Motor neuron (in vitro differentiated cells): ENCODE measurements at places on chromosomes 12 and 14.

GRCh38 chr14:71267007-71267513 is 359.8 kb downstream of the PCNX1 start:
- ATAC-seq, result no peak

DNA sequence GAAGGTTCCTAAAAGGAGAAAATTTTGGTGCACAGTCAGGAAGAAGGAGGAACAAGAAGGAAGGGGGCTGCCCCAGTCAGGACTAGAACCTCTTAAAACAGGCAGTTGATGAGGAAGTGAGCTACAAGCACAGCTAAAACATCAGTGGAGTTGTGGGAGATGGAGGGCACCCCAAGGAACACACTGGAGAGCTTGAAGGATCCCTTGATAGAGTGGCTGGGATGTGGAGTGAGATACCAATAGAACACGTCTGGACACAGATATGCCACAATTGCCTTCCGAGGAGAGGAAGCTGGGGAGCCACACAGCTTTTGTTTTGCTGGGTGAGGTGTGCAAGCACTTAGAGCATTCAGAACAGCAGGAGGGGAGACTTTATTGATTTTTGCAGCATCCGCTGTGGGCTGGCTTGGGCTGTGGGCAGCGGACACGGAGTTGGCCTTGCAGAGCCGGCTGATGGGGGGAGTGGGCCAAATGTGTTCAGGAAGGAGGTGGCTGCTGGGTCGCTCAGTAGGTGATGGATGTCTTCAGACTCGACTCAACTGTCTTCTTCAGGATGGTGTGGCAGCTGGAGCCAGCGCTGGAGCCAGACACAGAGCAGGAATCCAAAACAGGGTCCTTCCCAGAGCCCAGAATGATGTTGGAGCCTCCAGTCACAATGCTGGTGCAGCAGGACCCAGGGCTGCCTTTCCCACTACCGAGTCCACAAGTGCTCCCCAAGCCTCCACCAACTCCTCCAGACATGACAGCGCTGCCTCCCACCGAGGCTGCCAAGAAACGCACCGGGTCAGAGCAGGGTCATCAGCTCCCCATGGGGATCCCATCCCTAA is 4.7 kb upstream of the KRT79 start:
- no peak for ATAC-seq

- ATAC-seq, result no peak
Observed at GRCh38 chr12:8554451-8555195, 13.9 kb upstream of the CLEC4E start.

GRCh38 chr12:116433249-116433648 is 125.9 kb upstream of the MAP1LC3B2 start:
- ATAC-seq, result no peak

- ATAC-seq, result no peak
Observed at GRCh38 chr12:92602930-92603623, 99.7 kb upstream of the PLEKHG7 start.

GRCh38 chr12:14395074-14395778 is 29.7 kb downstream of the ATF7IP start:
- no peak for ATAC-seq

DNA sequence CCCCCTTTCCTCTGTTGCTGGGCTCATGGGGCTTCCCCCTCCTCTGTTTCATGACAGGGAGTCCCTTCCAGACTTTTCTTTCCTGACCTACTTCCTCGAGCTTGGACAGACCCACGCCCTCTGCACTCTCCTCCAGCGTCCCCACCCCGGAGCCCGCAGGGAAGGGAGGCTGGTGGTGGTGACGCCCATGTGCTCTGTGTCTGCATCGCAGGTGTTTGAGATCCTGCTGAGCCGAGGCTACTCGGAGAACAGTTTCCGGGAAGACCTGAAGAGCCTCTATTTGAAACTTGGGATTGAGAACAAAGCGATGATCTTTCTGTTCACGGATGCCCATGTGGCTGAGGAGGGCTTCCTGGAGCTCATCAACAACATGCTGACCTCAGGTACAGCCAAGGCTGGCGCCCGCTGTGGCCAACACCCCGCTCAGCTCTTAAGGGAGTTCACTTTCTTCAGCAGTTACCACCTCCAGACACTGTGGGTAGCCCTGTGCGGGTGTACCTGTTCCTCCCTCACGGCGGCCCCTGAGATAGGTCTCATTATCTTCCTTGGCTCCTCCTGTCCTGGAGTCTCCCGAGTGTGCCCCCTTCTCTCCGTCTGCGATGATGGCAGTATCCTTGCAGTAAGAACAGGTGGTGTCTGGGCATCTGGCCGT is 85.6 kb downstream of the CCDC92 start:
- no peak for ATAC-seq

- no peak for ATAC-seq
Observed at GRCh38 chr14:89406941-89407340, 10.1 kb downstream of the FOXN3 start.

DNA sequence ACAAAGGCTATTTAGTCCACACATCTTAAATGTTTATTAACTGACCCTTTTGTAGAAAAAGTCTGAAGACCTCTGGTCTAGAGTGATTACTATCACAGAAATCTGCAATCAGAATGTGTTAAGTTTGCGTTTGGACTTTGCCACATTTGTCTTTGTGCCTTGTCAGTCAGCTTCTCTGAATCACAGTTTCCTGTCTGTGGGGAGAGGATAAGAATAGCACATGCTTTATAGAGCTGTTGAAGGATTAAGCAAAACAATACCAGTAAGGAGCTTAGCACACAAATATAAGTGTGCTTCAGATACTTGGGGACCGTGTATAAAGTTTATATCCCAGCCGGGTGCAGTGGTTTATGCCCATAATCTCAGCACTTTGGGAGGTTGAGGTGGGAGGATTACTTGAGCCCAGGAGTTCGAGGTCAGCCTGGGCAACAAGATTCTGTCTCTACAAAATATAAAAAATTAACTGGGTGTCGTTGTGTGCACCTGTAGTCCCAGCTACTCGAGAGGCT is 63.0 kb upstream of the BTG1 start:
- peak; percentile 3 for ATAC-seq

DNA sequence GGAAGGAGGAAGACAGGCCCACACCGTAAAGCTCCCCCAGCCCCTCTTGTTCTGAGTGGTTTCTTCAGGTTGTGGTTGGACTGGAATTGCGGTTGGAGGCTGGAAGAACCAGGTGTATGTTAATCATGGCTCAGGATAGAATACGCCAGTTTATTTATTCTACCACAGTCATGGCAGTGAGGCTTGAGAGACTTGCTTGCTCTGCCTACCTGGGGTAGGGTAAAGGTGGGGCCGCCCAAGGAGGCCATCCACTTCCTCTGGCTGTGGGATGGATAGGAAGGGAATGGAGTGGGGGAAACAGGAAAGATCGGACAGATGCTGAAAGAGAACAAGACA is 8.1 kb downstream of the SHMT2 start:
- no peak for ATAC-seq

DNA sequence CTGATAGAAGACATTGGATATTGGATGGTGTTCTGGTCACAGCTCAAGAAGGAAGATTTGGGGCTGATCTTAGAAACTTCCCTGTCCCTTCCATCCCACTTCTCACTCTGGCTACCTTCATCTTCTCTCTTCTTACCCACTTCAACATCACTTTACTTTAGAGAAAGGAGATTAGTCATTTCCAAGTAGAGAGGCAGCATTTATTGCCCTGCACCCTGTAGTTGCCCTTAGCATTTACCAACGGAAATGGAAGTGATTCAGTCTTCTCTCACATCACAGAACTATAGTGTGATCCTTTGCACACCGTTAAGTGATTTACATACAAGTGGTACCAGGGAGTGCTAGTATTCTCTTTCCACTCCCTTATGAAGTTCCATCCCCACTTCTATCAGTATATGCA is 52.4 kb downstream of the PHLDA1 start:
- ATAC-seq, result no peak

DNA sequence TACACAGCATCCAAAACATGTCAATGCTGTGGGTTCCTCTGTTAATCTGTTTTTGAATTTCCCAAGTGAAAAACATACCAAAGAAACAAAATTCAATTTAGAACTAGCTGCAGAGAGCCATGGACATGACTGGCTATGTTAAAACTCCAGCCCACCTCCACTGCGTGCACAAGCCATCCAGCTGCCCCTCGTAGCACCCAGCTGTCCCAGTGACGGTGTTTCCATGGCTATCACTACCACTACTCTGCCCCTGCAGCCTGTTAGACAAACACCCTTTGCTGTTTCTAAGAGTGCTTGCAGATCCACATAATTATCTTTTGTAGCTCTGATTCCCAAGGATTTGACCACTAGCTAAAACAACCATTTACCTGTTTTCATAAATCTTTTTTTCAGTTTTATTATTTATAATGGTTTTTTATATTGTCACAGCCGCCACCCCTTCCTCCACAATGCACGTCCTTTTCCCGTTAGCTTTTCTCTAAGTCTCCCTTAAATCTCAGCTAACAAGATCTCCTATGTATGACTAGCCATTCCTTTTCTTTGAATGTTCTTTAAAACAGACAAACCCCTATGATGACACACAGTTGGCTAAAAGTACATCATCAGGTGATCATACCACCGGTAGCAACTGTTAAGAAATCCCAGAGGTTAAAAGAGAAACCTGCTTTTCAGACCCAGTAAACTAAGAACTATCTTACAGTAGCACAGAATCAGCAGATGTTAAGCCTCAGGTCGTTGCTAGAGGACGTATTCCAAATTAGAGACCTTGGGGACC is 37.8 kb upstream of the NAA30 start:
- no peak for ATAC-seq

GRCh38 chr12:6823182-6824084 is 1.8 kb downstream of the GPR162 start:
- no peak for ATAC-seq

- no peak for ATAC-seq
Observed at GRCh38 chr14:94682061-94682516, 69.9 kb downstream of the SERPINA3 start.

DNA sequence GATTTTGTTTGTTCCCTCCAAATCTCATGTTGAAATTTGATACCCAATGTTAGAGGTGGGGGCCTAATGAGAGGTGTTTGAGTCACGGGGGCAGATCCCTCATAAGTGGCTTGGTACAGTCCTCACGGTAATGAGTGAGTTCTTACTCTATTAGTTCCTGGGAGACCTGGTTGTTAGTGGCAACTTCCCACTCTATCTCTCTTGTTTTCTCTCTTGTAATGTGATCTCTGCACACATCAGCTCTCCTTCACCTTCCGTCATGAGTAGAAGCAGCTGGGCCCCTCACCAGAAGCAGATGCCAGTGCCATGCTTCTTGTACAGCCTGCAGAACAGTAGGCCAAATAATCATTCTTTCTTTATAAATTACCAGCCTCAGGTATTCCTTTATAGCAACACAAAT is 29.6 kb upstream of the KCNK10 start:
- ATAC-seq, result no peak

GRCh38 chr12:22796941-22797630 is 172.1 kb downstream of the ETNK1 start:
- no peak for ATAC-seq

DNA sequence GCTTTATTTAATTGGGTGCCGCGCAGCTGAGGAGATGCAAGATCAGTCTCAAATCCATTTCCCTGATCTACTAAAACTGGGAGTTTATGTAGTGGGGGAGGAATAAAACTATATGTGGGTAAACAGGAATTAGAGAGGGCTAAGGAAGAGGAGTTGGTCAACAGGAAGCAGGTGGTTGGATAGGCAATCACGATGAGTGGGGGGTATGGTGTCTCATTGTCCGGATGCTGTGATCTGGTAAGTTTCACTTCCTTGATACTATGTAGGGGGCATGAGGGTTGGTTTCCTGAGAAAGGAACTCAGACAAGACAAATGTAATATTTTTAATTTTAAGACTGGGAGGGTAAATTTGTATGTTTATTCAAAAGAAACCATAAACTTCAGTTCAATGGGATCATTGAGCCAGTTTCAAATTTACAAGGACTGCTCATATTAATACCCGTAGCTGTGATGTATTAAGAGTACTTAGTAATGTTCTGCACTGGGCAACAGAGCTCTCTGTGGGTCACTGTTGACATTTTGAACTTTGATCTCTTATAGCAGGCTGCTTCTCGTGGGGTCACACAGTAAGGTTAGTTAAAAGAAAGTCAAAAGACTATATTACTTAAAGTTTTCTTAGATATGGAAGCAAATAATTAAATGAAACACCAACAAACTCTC is 786.2 kb upstream of the FBXO33 start:
- no peak for ATAC-seq

- peak; percentile 95 for ATAC-seq
Observed at GRCh38 chr12:94560431-94561221, 89.7 kb downstream of the TMCC3 start.

DNA sequence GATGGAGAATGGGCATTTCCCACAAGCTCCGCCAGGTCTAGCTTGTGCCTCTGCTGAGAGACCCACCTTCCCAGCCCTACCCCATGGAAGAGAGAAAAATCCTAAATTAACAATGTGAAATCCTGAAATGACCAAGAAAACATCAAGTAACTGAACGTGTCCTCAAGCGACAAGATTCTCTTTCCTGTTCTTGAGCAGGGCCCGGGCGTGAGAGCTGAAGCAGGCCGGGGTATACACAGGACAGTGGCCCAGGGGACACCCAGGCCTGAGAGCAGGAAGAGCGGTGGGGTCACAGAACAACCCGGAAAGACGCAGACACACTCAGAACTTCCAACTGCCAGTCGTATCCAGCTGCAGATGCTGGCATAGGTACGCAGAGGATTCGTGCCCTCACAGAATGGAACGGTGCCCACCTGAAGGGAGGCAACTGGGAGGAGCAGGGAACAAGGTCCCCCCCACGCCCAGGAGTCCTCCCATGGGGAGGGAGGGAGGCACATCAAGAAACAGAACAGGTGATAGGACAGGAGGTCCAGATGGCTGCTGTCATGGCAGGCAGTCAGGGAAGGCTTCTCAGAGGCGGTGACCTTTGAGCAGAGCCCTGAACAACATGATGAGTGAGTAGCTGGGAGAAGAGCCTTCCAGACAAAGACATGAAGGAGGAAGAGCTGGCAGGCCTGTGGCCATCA is 9.1 kb downstream of the RIMBP2 start:
- ATAC-seq, result no peak

DNA sequence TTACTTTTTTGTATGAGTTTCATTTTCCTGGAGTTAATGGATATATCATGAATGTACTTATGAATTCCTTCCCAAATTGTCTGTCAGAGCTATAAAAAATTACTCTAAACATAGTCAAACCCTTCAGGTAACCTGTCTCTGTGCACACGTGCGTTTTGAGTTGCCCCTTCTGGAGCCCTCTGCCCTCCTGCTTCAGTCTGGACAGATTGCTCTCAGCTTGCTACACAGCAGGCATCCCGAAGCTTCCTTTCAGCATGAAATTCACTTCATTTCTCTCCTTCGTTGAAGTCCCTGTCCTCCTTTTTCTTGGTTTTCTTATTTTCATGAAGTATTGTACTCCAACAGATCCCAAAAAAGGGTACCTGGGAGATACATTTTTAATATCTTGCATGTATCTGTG is 47.3 kb downstream of the FNTB start:
- ATAC-seq, result no peak

- ATAC-seq, result peak; percentile 58
Observed at GRCh38 chr14:73718418-73719251, 4.5 kb upstream of the PNMA1 start.
